ENCODE measurements at places on chromosomes 2 and 18.

DNA sequence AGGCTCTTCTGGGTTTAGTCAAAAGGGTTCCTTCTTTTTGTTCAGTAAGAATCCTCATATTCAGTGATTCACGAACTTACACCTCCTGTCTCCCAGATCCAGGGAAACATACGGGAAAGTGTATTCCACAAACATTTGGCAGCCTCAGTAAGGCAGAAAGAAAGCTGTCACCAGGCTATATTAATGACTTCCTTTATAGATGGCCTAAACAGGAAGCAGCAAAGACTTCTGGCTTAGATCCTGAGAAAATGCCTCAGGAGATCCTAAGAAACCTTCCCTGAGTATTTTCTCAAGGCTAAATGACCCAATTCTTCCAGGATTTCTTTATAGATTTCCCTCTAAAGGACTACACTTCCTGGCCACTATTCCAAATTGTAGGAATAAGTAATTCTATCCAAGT is 1995.5 kb upstream of the CELF4 start:
- no peak for DNase-seq

- DNase-seq = no peak
These were observed 1258.3 kb upstream of the GYPC start for GRCh38 chr2:125397535-125398251.

GRCh38 chr2:43408407-43409160 is 182.2 kb upstream of the ZFP36L2 start:
- no peak for DNase-seq

DNA sequence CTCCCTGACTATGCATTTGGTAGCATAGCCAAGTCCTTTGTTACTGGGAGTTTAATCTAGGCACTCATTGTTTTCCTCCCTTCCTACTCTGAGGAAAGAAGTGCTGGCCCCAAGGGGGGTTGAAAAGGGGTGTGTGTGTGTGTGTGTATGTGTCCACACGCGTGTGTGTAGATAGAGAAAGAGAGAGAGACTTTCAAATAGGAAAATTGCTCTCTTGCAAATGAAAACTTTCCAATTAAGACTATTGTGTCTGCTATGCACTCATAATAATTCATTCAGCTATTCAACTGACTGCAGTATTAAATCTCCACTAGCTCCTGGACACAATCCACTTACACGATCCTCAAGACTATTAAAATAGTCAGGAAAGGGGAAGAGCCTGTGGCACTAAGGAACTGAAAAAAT is 92.9 kb upstream of the CSRNP3 start:
- no peak for DNase-seq

GRCh38 chr2:180169474-180169873 is 162.4 kb upstream of the CWC22 start:
- no peak for DNase-seq

DNA sequence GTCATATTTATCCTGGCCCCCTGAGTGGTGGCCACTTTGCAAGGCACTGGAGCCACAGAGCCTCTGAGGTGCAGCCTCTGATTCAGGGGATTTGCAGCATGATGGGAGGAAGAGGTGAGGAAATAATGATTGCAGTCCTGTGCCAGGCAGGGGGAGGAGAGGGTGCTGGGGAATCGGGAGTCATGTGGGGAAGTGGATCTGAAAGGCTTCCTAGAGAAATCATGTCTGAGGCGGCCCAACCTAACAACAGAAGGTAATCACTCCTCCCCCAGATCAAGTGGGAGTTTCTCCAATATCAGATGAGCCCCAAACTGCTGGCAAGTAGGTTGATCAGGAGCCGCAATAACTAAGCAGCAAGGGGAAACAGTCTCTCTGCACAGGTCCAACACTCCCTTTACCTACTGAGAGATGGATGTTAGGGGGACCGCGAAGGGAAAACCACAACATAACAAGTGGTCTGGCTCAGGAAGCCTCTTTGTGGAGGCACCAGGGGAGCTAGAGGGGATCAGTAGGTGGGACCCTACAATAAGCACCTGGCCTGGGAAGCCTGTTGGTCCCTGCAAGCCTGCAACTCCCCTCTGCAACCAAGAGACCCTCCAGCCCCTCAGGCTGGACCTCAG is 71.8 kb upstream of the NPAS2 start:
- DNase-seq = no peak

DNA sequence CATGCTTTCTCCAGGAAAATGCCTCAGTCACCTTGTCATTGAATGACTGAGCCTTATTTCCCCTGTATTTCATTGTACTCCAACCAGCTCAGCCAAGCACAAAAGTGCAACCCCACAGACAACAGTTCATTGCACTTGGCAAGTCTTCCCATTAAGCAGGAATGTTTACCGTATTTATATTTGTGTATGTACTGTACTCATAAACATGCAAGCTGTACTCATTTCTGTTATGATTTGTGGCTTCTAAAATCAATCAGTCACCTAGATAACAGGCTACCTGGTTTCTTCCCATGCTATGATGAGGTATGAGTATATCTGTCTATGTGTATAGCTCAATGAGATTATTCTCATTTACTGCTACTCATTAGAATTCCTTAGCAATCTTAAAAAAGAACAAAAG is 505.5 kb upstream of the FAM98A start:
- no peak for DNase-seq

DNA sequence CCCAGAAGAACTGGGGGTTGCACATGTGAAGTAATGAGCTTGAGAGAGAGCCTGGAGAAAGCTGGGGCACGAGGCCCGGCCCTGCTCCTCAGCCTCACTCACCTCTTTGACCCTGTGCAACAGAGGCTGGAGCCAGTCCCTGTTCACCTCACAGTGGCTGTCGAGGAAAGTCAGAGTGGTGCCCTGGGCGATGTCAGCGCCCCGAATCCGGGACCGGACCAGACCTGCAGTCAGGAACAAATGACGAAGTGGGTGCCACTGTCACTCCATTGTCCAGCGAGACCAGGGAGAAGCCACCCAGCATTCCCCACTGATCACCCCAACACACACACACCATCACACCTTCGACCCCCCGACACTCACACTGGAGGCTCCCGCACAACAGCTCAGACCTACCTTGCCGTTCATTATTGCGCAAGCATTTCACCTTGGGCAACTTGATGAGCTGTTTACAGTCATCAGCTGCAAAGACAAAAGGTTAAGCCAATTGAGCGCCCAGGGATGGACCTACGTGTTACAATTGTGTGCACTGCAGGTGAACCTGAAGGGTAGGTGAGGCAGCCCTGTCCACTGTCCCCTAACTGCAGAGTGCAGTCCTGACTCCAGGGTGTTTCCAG is 148.4 kb upstream of the CAPN13 start:
- DNase-seq = no peak

- DNase-seq = no peak
These were observed 40.5 kb upstream of the ATG16L1 start for GRCh38 chr2:233210843-233211547.

GRCh38 chr18:78751664-78752063 is 228.0 kb upstream of the SALL3 start:
- DNase-seq = no peak

GRCh38 chr2:173451941-173452340 is 97.3 kb downstream of the CDCA7 start:
- no peak for DNase-seq

DNA sequence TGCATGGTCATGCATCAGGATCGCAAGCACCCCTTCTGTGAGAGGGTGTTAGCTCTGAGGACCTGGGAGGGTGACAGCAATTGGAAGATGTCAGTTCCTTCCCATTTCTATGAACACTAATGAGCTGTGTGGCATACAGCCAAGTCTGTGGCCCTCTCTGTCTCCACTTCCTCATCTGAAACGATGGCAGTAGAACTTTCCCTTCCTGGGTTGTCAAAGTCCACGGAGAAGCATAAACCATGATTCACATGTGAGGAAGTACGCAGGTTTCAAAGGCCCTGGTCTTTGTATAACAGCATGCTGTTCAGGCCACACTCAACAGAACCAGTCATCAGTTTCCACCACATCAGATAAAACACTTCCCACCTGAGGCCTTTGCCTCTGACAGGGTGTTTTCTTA is 167.4 kb upstream of the RAB6C start:
- DNase-seq = no peak

- no peak for DNase-seq
These were observed 268.6 kb upstream of the RAB6C start for GRCh38 chr2:129710670-129711495.

DNA sequence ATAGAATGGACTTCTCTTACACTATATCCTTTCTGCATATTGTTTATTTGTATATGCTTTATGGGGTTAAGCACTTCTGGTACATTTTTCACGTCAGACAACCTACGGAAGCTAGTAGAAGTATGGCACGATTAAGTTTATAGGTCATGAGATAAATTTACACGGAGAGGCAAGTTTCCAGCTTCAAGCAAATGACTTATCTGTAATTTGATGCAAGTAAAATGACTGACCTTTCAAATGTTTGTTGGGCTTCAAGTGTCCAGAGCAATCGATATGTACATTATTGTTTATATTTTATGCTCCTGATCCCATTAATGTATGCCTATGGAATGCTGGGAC is 97.5 kb upstream of the EFEMP1 start:
- no peak for DNase-seq

DNA sequence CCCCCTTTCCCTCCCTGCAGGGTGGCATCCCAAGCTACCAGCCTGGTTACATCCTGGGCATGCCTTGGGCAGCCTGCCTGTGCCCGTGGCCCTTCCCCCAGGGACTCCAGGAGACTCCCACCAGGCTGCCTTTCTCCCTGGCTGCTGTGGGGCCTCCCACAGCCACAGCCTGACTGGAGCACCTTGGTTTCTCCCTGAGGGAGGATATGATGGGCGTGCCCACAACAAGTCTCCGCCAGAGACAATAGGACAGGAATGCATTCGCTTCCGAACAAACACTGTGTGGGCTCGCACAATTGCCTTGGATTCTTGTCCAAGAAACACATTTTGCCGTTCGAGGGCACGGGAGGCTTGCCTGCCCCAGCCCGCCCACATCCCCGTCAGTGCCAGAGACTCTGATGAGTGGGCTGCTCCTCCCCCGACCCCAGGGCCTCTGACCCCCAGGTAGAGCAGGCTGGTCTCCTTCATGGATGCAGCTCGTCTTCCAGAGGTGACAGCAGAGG is 102.1 kb downstream of the SMAD7 start:
- DNase-seq = no peak

GRCh38 chr2:152655880-152656279 is 61.4 kb downstream of the PRPF40A start:
- no peak for DNase-seq

- DNase-seq = no peak
These were observed 450.1 kb downstream of the LPIN1 start for GRCh38 chr2:12196495-12196894.

GRCh38 chr2:61762292-61762691 is 91.6 kb downstream of the FAM161A start:
- no peak for DNase-seq

DNA sequence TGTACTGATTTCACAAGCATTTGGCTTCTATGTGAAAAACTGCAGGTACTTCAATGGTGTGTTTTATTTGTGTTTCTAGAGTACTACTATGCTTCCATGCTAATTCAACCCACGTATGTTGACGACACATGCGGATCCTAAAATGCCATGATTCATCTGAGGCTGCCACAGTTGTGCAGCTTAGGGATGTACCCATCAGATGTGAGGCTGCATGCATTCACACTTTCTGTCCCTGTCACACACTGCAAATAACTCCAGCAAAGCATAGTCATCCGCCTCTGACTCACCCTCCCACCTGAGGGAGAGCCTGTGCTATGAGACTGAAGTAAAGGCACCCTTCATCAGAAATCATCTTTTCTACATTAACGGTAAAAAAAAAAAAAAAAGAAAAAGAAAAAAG is 22.1 kb upstream of the SERTAD2 start:
- no peak for DNase-seq

DNA sequence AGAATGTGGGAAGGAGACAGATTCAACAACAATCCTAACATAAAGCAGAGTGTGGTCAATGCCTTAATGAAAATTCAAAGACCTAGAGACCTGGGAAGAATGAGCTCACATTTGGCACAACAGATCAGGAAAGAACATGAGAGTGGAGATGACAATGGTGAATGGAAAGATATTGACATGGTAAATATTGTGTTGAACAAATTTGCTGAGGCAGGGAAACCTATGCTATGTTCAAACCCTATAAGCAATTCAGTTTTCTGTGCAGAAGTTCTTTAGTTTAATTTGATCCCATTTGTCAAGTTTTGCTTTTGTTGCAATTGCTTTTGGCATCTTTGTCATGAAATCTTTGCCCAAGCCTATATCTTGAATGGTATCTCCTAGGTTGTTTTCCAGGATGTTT is 199.4 kb upstream of the LRRTM4 start:
- no peak for DNase-seq

DNA sequence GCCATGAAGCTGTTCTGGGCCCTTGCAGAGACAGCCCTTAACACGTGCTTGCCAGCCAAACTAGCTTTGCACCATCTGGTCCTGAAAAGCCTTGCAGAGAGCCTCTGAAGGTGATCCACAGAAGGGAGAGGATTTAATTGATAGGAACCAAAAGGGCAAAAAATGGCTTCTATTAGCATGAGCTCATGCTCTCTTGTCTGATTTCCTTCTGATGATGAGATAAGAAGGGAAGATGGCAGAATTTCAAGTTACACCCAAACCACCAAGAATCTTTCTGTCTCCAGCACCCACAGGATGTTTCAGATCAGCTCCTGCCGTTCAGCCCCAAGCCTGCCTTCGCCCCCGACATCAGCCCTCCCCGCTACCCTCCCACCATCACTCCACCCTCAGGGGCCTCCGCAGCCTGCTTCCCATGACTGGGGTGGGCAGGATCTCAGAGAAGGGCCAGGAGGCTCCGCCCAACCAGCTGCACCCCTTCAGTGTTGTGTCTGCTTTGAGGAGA is 23.4 kb upstream of the GLI2 start:
- no peak for DNase-seq

GRCh38 chr2:1606046-1606400 is 138.3 kb downstream of the PXDN start:
- DNase-seq = no peak

DNA sequence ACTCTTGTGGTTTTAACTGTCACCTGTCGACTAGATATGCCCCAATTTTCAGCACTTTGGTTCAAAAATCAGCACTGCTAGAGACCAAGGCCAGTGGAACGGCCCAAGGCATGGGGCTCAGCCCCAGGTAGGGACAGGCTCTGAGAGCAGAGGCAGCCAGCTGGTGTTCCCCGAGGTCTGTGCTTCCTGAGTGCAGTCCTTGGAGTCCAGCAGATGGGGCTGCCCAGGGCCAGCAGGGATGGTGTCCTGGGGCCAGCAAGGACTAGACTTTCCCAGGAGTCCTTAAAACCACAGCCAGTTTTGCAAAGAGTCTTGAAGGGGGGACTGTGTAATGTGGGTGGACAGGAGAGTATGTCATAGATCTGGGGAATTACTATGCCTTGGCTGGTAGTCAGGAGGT is 56.3 kb downstream of the POMC start:
- no peak for DNase-seq

DNA sequence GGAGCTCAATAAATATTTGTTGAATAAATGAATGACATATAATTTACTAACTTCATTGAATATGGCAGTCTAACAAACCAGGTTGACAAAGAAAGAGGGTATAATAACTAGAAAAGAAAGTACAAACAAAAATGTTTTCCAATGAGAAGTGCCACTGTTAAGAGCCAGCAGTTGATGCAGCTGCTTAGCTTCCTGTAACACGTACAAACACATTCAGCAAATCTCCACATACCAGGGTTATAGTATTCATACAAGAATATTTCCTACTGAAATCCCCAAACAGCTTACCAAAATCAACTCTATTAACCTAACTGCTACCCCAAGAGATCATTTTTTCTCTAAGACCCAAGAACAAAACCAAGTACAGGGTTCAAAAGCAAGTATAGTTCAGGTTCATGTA is 77.7 kb downstream of the THADA start:
- DNase-seq = no peak

- no peak for DNase-seq
These were observed 41.1 kb upstream of the MAP2 start for GRCh38 chr2:209382775-209383174.
